ENCODE measurements at places on chromosomes 2 and 18.

GRCh38 chr2:231883468-231883881 lies 42.7 kb downstream of the NPPC start:
- DNase-seq = peak; percentile 82

GRCh38 chr2:240765007-240765406 lies 55.0 kb downstream of the KIF1A start:
- DNase-seq = no peak

DNA sequence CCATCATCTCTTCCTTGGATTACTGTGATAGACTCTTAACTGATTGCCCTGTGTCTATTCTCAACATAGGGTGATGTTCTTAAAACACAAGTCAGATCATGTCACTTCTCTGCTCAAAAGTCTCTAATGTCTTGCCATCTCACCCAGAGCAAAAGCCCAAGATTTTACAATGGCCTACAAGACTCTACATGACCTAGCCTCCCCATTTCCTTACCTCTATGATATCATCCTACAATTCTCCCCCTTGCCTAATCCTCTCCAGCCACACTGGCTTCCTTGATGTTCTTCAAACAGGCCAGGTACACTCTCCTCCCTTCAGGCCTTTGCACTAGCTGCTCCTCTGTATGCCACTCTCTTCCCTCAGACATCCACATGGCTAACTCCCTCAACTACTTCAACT lies 55.1 kb downstream of the ROCK1 start:
- DNase-seq = no peak

DNA sequence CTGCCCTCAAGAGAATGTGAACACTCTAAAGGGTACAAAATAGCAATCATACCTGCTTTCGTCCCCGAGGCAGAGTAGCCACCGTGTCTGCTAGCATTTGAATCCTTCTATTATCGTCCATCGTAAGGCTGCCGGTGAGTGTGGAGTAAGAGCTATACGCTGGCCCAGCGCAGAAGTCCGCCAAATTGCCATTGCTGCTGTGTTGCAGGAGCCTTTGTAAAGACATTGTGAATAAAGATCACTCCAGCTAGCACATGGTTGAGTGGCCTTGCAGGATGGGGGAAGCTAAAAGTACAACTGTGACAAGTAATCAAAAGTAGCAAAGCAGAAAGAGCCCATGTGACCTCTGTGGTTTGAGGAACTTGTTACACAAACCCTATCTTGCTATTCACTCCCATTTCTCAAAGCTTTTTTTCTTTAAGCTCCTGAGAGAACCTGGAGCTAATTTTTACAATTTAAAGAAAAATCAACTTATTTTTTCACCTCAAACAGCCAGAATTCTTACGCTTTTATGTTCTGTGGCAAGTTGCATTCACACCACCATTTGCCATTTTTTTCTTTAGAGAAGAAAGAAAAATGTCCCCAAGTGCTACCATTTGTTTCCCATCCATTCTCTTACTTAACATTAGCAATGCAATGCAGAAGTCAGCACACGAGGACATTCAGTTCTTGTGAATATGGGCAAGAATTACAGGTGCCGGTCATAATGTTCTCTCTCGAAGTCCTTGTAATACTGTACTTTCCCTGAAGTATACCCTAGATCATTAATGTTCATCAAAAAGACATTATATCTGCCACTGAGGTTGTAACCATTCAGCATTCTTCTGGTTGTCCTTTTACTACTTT lies at the start of gene CYTIP:
Gene CYTIP, minus strand, starts transcription at position 295 of the 846 bp plus-strand sequence. Its CDS starts 69 bp downstream, at position 226.
- no peak for DNase-seq

DNA sequence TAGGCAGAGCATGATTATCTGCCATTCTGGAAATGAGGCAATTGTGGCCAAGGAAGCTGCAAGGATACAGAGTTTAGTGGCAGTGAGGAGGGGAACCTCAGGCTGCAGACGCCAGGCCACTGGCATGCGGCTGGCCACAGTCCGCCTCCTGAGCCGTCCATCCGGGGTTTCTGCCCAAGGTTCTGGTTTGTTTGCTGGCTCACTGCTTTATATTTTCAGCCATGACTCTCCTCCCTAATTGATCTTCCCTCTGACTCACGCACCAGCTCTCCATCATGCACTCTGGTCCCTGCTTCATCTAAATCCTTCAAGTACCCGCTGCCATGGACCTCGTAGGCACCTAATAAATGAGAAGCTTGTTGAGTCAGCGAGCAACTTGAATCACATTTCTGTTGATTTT lies 107.8 kb upstream of the REV1 start:
- DNase-seq = no peak

- DNase-seq = no peak
These were observed 59.4 kb downstream of the CERS6 start for GRCh38 chr2:168515502-168515901.

DNA sequence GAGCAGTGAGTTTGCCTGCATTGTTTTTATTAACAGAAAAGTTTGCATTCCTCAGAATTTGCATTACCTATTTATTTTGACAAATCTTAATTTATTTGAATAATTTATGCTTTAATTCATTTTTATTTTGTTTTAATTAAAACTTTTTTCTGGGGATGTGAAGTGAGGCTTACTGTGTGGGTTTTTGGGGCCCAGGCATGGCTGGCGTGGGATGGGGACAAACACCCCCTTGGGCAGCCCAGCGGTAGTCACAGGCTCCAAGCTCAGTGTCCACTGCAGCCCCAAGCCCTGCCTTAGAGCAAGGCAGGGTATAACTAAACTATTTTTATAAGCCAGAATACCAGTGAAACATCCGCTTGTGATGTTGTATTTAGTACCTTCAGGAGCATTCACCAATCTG lies 95.7 kb upstream of the PXDN start:
- DNase-seq = no peak

- no peak for DNase-seq
These were observed 9.9 kb downstream of the SH2D6 start for GRCh38 chr2:85428343-85428881.

DNA sequence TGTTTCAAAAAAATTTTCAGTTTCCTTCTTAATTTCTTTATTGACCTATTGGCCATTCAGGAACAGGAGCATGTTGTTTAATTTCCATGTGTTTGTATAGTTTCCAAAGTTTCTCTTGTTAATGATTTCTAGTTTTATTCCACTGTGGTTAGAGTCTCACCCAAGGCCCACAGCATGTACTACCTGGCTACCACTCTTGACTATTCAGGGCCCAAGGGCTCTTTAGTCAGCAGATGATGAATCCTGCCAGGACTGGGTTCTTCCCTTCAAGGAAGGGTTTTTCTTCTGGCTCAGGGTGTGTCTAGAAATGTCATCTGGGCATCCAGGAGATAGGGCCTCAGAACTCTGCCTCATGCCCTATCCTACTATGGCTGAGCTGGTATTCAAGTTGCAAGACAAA lies 161.4 kb downstream of the PLCL1 start:
- no peak for DNase-seq

DNA sequence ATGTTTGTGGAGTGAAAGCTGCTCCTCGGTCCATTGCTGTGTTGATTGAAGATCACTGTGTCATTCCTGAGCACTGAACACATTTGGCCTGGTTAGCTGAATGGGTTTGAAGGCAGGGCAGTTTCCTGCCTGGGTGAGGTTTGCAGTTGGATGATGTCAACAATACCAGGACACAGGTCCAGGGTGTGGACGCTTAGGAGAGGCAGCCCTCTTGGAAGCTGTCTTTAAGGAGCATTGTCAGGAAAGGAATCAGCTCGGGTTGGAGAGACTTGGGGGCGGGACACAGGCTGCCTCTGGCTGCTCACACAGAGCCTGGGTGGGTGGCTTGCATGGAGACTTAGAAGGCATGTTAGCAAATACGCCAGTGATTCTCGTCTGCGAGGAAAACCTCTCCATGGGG lies 237.7 kb downstream of the SEPTIN10 start:
- no peak for DNase-seq
